ENCODE measurements at places on chromosomes 7 and 10. TPM values are rescaled to one million over a fixed set of nuclear protein-coding genes. Genes with fewer than 3 reads are reported as not detected.

DNA sequence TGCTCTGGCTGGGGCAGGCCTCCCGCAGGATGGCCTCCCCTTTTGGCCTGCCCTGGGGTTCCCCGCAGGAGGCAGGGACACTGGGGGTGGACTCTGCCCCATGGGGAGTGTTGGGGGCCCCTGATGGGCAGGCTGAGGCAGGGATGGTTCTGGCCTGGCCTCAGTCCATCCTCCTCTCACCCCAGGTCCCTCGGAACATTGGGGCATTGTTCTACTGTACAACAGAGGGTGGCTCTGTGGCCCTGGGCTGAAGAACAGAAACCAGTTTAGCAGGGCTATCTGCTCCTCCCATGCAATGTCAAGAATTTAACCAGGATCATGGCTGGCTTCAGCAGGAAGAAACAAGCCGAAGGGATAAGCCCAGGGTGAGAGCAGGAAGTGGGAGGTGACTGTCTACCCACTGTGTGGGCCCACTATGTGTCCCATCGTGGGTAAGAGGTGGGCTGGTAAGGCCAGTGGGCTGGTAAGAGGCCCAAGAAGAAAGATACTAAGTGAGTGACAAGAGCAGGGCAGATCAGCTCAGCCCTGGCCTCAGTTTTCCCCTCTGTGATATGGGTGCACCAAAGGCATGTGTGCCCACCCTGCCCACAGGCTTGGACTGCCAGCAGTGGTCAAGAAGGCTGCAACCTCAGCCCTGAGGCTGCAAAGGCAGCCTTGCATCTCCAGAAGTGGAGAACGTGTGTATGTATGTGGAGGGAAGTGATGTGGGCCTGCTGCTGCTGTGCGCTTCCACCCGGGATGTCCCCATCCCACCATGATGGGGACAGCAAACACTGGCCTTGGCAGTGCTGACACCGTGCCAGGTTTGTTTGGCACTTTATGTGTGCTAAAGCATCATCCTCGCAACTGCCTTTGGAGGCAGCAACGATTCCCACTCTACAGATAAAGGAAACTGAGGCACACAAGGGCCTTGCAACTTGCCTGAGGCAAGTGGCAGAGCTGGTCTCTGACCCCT is 138.9 kb downstream of the SH3PXD2A start:
- peak; percentile 44 for DNase-seq

DNA sequence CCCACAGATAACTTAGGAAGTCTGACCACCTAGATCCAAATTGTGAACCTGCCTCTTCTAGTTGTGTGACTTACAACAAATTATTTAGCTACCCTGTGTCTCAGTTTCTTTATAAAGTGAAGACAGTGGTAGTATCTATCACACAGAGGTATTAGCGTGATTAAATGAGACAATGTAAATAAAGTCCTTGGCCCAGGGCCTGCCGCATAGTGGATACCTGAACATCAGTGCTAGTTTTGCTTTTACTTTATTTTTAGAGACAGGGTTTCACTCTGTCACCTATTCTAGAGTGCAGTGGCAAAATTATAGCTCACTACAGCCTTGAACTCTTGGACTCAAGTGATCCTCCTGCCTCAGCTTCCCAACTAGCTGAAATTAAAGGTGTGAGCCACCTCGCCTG is 177.1 kb downstream of the CDK14 start:
- no peak for DNase-seq

GRCh38 chr10:63171926-63172325 is 38.8 kb downstream of the NRBF2 start:
- DNase-seq = no peak

DNA sequence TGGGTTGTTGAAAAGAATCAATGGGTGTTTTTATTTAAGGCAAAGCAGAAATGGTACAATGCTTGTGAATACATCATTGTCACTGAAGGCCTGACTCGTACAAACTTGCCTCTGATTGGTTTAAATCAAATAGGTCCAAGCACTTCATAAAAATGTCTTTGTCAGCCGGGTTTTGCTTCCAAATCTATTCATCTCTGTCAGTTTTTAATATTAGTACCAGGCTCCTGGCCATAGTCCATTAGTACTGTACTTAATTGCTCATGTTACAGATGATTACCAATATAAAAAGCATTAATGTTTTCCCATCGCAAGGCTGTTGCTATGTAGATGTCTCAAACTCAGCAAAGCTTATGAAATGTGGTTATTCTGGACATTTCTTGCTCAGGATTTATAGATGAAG is 171.9 kb downstream of the ARID5B start:
- no peak for DNase-seq

The SYT15B gene
- 1.0 TPM for total RNA-seq

DNA sequence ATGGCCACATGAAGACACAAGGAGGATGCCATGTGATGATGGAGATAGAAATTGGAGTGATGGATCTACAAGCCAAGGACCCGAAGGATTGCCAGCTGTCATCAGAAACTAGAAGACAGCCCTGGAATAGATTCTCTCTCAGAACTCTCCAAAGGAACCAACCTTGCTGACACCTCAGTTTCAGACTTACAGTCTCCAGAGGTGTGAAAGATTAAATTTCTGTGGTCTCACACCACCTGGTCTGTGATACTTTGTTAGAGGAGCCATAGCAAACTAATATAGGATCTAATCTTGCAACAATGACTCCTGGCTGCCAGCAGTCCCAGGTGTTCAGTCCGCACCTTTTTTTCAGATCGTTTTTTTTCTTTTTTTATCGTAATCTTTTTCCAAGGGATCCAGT is 647.3 kb upstream of the GHITM start:
- no peak for DNase-seq

The ZNF365 gene
- 4.0 TPM for total RNA-seq

DNA sequence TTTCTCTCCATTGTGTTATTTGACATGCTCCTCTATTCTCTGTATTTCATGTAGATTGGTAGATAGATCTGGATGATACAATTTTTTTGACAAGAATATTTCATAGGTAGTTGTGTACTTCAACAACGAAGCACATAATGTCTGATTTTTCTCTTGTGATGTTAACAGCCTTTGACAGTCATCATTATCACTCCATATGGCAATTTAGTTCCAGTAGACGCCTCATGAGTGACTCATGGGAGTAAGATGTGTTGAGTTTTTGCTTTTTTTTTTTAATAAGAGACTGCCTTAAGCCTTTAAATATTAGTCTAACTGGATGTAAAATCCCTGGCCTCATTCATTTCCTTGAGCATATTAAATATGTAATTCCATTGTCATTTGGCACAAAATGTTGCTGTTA is 123.5 kb upstream of the ZNF32 start:
- no peak for DNase-seq

- DNase-seq = no peak
These were observed 2.5 kb downstream of the ZEB1 start for GRCh38 chr10:31321396-31321941.

GRCh38 chr10:31058795-31059703 is 27.4 kb upstream of the ZNF438 start:
- DNase-seq = no peak

The CYP3A4 gene
- not detected for total RNA-seq

The PILRA gene
- total RNA-seq = 3.9 TPM

Data from right cardiac atrium (tissue), 5 donors.